BJ (cell line): ENCODE measurements at places on chromosomes 13 and 19.

- peak; percentile 61 for DNase-seq
These were observed 16.8 kb downstream of the SPC24 start for GRCh38 chr19:11138601-11139300.

DNA sequence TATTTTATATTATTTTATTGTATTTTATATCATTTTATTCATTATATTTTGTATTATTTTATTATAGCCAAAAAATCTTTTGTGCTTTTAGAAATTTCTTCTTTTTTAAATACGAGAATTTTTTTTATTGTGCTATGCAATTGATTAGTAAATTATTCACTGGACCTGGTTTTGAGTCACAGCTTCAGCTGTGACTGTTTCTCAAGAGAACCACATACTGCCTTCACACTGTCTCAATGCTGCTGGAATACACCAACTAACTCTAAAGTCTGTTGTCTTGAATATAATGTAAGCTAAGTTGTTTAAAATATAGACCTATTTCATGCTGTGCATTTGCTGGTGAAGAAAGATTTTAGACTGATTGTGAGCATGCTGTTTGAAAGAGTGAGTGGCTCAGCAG lies 423.6 kb downstream of the NDFIP2 start:
- no peak for DNase-seq

DNA sequence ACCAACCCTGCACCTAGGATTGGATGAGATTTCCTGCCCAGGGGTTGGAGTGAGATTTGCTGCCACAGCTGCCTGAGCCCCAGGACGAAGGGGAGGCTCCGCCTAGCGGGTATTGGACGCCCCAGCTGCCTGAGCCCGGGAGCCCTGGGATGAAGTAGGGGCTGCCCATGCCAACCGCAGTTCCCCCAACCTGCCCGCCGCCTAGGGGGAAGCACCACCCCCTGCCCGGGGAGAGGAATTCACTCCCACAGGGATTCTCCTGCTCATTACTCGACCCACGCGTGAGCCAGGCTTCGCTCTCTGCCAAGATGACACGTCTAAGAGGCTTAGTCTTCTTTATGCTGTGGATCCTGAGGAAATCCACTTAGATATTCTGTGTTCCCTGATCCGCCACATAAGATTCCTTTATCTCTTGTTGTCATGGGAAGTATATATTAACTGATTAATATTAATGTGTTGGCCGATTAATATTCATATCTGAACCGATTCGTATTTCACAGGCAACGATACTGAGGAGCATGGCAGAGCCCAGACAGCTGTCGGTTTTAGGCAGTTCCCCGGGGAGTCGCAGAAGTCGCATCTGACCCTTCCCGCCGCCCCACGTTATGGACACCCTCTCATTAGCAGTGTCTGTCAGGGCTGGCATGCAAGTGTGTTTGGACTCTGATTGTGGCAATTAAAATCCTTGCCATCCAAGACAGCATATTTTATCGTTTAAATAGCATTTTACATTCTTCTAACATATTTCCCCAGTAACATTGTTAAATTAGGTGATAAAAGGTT lies 44.5 kb upstream of the KCTD15 start:
- DNase-seq: no peak

- DNase-seq: no peak
These were observed 101.2 kb upstream of the RAP2A start for GRCh38 chr13:97332742-97333141.

- no peak for DNase-seq
These were observed 5.5 kb downstream of the NR2F6 start for GRCh38 chr19:17240062-17240752.

DNA sequence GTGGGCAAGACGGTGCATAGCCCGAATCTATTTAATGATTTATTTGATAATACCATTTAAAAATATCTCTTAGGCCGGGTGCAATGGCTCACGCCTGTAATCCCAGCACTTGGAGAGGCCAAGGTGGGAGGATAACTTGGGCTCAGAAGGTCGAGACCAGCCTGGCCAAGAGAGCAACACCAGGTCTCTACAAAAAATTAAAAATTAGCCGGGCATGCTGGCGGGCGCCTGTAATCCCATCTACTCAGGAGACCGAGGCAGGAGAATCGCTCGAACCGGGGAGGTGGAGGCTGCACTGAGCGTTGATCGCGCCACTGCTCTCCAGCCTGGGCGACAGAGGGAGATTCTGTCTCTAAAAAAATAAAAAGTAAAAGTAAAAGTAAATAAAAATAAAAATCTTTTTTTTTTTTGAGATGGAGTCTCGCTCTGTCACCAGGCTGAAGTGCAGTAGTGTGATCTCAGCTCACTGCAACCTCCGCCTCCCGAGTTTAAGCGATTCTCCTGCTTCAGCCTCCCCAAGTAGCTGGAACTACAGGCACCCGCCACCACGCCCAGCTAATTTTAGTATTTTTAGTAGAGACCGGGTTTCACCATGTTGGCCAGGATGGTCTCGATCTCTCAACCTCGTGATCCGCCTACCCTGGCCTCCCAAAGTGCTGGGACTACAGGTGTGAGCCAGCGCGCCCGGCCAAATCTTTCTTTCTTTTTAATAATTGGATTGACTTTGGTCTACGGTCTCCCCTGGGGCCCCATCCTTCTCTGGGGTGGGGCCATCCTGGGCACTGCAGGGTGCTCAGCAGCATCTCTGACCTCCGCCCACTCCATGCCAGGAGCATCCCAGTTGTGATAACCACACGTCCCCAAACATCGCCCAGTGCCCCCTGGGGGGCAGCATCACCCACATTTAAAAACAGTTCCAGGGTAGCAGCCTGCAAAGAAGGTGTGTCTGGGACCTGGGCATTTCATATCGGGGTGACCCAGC lies 90.7 kb downstream of the GNG7 start:
- no peak for DNase-seq

GRCh38 chr13:93736081-93736480 lies 509.5 kb downstream of the GPC6 start:
- no peak for DNase-seq

- DNase-seq: no peak
These were observed 575 bp downstream of the CARM1 start for GRCh38 chr19:10871711-10872545.

DNA sequence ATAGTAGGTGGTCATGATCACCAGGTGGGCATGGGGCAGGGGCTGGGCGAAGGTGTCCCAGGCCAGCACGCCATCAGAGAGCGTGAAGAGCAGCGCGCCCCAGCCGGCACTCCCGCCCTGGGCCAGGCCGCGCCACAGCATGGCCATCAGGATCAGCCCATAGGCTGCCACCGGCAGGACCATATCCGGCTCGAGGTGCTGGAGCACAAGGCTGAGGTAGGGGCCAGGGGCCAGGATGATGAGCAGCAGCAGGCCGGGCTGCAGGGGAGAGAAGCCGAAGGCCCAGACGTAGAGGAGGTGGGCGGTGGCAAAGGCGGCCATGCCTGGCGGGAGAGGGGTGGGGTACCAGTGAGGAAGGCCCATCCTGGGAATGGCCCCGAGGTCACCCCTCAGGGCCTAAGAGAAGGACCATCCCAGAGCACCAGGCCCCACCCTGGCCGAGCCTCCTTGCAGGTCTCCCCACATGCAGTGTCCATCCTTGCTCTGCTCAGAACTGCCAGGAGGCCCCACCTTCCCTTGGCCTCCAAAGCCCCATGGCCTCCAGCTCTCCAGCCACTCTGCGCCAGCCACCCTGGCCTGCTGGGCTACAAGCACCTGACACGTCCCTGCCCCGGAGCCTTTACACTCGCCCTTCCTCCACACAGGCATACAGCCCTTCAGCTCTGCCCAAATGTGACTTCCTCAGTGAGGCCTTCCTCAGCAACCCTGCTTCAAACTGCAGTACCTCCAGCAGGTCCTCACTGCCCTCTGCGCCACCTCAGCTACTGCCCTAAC lies 1.1 kb downstream of the TMEM86B start:
- no peak for DNase-seq

DNA sequence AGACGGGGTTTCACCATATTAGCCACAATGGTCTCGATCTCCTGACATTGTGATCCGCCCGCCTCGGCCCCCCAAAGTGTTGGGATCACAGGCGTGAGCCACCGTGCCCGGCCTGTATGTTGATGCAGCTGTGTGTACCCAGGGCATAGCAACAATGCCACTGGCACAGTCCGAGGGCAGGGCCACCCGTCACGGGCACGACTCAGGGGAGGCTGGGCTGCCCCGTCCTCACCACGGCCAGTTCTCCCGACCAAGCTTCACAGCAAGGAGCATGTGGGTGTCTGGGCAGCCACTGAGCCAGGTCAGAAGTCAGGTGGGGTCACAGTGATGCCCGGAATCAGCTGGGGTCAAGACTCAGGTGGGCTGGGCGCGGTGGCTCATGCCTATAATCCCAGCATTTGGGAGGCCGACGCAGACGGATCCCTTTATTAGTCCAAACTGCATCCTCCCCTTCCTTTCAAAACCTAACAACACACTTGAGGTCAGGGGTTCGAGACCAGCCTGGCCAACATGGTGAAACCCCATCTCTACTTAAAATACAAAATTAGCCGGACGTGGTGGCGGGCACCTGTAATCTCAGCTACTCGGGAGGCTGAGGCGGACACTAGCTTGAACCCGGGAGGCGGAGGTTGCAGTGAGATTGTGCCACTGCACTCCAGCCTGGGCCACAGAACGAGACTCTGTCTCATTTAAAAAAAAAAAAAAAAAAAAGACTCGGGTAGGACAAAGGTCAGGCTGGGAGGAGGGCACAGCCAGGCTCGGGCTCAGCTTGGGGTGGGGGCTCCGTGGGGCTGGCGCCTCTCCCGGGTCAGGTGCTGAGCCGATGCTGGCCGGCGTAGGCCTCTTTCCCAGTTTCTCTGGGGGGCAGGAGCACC lies 1.2 kb upstream of the CDC34 start:
- DNase-seq: no peak

DNA sequence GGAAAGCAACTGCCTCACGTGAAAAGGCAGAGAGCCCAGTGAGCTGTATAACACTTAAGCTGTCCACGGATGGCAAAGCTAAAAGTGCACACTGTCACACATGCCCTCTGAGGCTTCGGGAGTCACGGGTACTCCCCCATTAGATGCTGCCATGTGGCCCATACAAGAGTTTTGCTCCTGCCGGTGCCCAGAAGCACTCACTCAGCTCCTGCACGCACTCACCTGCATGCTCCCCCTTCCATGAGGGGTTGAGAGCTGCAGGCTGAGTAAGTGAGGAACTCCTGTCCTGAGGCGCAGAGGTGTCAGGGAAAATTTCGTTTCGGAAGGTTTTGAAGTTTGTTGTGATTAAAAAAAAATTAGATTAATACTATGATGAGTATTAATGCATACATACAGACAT lies 939.2 kb upstream of the ATXN8OS start:
- DNase-seq: no peak

DNA sequence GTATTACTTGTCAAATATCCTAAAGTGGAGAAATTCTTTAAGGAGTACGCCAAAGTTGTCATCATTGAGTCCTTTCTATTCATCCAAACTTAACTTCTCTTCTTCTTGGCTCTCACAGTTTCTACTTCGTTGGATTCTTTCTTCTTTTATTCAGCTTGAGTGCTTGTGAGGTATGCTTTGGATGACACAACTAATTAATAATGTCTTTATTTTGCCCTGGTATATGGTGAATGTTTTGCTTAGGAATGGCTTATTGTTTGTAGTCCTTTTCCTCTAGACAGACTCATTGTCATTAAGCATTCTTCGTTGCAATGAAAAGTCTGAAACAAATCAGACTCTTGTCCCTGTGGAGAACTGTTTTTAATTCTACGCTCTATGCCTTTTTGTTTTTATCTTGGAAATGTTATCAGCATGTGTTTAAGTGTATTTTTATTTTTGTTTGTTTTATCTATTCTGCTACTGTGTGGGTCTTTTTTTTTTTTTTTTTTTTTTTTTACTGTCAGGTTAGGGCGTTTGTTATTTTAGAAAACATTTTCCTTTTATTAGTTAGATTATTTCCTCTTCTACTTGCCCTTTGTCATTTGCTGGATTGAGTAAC lies 471.5 kb downstream of the GPC6 start:
- DNase-seq: no peak

DNA sequence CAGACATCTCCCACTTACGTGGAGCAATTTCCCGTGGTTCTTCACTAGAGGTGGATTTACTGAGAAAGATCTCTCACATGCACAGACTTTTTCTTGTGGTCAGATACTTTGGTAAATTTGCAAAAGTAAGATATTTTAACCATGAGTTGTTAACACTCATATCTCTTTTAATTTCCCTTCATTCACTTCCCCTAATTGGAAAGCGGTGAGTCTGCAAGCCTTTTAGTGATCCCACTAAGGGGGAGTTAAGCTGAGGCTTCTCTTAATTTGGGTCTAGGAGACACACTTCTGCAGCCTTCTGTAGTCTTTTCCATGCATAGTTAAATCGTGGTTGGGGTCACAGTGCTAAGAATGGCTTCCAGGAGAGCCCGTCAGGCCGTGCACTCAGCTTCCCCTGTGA lies 30.7 kb upstream of the SERPINE3 start:
- DNase-seq: no peak

DNA sequence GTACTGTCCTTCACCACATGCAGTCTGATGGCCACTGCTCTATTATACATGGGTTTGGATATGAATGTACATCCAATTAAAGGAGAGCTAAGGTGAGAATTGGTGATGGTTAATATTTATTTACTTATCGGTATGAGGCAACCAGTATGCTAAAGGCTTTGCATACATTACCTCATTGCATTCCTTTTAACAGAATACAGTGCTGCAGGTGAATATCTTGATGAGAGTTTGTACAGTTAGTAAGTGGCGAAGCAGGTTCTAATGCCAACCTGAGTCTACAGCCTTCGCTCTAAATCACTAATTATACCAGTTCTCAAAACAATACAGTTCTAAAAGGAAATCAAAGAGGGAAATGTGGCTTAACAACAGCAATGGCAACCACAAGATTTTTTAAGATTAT lies 284.1 kb downstream of the ITGBL1 start:
- DNase-seq: no peak

GRCh38 chr13:77353995-77354394 lies 27.1 kb upstream of the MYCBP2 start:
- no peak for DNase-seq

GRCh38 chr13:90276216-90276615 lies 1071.3 kb upstream of the MIR17HG start:
- DNase-seq: no peak

GRCh38 chr13:32955881-32956594 lies 60.2 kb upstream of the KL start:
- no peak for DNase-seq

- DNase-seq: no peak
These were observed 428.5 kb downstream of the IRS2 start for GRCh38 chr13:109357751-109358471.

GRCh38 chr19:42606660-42607351 lies 12.1 kb upstream of the CEACAM8 start:
- DNase-seq: no peak

- DNase-seq: no peak
These were observed 890 bp upstream of the ZNF611 start for GRCh38 chr19:52735734-52736133.

GRCh38 chr19:41997851-41998229 lies 3.8 kb upstream of the ATP1A3 start:
- DNase-seq: no peak

- DNase-seq: no peak
These were observed 181.8 kb upstream of the UBL3 start for GRCh38 chr13:30032263-30032662.

- DNase-seq: no peak
These were observed 3.8 kb downstream of the APC2 start for GRCh38 chr19:1453525-1454364.
